ENCODE measurements at places on chromosomes 1 and 21.

DNA sequence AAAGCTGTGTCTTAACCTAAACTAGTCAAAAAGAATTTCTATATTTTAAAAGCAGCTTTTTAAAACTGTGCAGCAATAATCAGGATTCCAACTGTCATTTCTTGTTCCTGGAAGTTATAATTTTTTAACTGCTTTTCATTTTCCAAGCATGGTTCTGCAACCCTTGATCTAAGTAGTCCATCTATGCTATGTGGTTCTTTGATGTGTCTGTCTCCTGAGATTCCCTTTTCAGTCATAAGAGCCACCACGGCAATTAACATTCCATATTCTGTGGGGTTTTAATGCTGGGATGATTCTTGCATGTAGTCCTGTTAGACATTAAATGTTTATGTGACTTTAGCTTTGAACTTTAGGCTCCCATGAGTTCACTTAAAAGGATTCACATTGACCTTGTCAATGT, 220.4 kb downstream of the TPR start:
- DNase-seq = no peak

DNA sequence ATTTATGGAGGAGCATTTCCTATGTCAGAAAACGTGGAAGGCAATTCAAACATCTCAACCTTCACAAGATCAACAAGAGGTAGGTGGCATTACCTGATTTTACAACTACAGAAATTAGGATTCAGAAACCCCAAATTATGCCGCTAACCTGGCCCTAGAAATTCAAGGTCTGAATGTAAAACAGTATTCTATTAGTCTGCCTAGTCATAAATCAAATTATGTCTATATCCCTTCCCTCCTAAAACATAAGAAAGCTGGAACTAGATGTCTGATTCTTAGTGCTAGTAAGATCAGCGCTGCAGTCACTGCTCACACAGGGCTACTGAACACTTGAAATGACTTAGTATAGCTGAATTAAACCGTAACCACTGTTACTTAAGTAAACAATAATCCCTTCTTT, 1.4 kb downstream of the TOMM20 start:
- DNase-seq = no peak

DNA sequence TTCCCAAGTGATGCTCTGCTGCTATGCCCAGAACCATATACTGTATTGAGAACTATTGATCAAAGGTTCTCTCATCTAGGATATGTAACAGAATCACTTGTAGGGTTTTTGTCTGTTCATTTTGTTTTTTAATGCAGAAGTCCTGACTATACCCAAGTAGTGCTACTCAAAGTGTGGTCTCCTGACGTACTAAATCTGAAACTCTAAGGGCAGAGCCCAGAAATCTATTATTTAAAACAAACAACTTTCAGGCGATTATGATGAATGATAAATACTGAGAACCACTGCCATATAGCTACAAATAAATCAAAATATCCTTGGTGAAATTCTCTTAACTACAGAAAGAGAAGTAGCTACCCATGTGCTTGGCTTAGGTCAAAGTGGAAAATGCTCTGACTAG, 10.1 kb downstream of the ZZZ3 start:
- DNase-seq = no peak

DNA sequence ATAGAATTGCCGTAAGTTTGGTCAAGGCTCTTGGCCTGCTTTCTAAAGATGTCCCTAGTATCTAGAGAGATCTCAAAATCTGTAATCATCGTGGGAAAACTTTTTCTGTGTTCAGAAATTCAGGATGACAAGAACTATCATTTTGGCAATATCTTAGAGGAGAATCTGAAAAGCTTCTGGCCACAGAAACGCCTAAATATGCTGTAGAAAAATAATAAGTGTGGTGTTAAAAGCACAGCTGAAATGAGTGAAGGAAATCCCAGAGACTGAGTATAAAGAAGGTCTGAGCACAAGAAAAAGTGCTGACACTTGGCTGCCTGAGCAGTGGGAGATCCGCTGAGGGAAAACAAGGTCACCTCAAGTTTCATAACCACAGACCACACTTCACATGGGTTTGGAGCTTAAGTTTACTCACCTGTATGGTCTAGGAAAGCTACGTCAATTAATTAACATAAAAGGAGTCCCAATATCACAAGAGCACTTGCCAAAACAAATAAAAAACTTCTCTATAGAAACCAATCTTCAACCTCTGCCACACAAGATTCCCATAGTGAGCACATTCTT, 235.2 kb upstream of the IRF2BP2 start:
- DNase-seq = no peak

DNA sequence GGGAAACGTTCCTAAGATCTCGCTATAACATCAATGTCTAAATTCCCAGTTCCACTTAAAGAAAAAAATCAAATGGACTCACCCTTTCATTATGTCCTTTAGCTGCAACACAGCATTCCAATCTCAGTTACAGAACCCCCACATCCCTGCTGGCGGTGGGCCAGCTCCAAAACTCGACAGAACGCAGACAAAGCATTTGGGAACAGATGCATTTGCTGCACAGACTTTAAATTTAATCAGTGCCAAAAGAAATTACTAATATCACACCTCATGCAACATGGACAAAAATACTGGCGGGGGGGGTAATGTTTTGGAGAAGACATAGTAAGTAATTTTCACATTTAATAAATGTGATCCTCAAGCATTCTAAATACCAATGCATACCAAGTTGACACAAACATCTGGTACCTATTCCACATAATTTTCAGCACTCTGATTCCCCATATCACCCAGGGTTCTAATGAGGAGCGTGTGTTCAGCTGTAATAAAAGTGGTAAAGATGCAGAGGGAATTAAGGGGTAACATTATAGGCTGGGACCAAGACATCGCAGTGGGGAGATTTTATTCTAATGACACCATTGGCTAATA, 79.7 kb downstream of the TGFBR3 start:
- DNase-seq = no peak

DNA sequence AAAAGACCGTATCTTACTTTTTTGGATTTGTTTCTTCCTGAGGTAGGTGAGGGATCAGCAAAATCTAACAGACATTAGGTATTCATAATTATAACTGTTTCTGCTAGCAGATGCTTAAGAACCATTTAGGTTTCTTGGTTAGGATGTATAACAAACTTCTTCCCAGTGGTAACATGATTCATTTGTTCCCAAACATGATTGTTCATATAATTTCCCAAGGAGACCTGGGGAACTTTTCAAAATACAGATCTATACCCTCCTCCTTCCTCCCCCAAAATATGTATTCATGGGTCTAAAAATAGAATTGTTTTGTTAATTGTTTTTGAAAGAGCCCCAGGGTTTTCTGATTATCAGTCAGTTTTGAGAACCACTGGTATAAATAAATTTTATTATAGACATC, 228.2 kb downstream of the COP1 start:
- no peak for DNase-seq

GRCh38 chr1:226681652-226682493, 57.2 kb downstream of the ITPKB start:
- DNase-seq = no peak

DNA sequence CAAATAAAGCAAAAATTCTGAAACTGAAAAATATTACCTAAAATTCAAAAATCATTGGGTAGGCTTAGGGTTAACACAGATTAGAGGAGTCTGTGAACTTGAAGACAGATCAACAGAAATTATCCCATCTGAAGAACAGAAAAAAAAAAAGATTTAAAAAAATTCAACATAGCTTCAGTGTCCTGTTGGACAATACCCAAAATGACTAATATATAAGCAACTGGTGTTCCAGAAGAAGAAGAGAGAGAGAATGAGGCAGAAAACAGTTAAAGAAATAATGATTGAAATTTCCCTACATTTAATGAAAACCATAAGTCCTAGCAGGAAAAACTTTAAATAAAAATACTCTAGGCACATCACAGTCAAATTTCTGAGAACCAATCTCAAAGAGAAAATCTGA, 31.5 kb downstream of the TMCO1 start:
- no peak for DNase-seq

Measured in GM03348 (cell line).